Smooth muscle cell of trachea (primary cell): ENCODE measurements at places on chromosomes 4 and X. TPM values are rescaled to one million over a fixed set of nuclear protein-coding genes. Genes with fewer than 3 reads are reported as not detected.

TBC1D8B gene
- total RNA-seq = 17.5 and 23.7 TPM in 2 replicates

TRIM75 gene
- total RNA-seq = not detected in 2 replicates

RPS6KA3 gene
- 43.0 and 89.3 TPM in 2 replicates for total RNA-seq

SERPINA7 gene
- total RNA-seq = not detected in 2 replicates

ANXA3 gene
- 3.6 and 6.7 TPM in 2 replicates for total RNA-seq

RBM47 gene
- total RNA-seq = 1.0 and 1.3 TPM in 2 replicates

PARM1 gene
- 0.17 TPM in 1 of 2 replicates, not detected in the other for total RNA-seq

CCDC149 gene
- total RNA-seq = 11.3 and 11.6 TPM in 2 replicates

ZAR1 gene
- not detected in 2 replicates for total RNA-seq

THOC2 gene
- total RNA-seq = 47.0 and 80.6 TPM in 2 replicates

GPR143 gene
- total RNA-seq = not detected in 2 replicates

ESX1 gene
- total RNA-seq = not detected in 2 replicates

LIAS gene
- 6.1 and 9.9 TPM in 2 replicates for total RNA-seq
